ENCODE measurements at places on chromosomes 1 and 21.

GRCh38 chr1:1959840-1960479, 40.9 kb upstream of the TMEM52 start:
- DNase-seq, result peak; percentile 91

DNA sequence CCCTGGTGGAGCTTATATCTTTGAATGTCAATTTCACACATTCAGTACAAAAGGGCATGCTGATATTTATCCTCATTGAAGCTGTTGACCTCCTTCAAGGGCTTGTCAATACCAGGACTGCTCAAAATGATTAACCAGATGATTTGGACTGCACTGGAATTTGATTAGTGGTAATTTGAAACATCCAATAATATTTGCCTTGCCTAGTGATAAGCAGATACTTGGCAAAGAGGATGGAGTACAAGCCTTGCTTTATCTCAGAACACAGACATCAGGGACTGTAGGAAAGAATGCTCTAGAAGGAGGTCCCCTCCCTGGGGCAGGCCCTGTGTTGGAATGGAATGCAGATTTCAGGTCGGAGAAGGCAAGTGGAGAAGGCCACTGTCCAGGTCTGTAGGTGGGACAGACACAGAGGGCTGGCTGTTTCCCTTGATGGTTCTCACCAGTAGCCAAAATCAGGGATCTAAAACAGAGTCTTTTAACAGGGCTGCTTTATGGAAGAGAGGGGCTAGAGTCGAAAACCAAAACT, 64.8 kb upstream of the ZNF648 start:
- no peak for DNase-seq

DNA sequence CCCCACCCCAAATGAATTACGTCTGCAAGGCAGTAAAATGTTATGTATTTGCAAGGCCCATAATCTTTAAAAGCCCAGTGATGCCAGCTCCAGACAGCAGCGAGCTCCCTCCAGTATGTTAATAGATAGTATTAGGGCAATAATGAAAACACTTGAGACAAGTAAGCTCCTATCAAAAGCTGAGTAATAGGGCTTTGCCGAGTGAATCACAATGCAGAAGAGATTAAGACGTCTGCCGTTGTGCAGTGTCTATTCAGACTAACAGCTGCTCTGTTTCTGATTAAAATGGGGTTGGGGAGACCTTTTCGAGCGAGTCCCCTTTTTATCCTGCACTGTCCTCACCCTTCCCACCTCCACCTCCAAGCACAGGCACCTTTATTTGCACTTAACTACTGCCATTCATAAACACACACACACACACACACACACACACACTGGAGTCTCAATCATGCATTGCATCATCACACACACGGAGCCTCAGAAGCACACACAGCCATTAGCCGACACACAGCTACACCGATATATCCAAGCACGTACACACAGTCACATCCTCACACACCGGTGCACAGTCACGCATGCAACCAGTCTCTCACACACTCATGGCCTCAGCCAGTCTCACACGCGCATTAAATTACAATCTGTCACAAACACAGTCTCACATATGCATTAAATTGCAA, 46.0 kb upstream of the FOXO6 start:
- DNase-seq, result no peak

GRCh38 chr1:77697441-77697840, 15.0 kb upstream of the ZZZ3 start:
- DNase-seq, result no peak

DNA sequence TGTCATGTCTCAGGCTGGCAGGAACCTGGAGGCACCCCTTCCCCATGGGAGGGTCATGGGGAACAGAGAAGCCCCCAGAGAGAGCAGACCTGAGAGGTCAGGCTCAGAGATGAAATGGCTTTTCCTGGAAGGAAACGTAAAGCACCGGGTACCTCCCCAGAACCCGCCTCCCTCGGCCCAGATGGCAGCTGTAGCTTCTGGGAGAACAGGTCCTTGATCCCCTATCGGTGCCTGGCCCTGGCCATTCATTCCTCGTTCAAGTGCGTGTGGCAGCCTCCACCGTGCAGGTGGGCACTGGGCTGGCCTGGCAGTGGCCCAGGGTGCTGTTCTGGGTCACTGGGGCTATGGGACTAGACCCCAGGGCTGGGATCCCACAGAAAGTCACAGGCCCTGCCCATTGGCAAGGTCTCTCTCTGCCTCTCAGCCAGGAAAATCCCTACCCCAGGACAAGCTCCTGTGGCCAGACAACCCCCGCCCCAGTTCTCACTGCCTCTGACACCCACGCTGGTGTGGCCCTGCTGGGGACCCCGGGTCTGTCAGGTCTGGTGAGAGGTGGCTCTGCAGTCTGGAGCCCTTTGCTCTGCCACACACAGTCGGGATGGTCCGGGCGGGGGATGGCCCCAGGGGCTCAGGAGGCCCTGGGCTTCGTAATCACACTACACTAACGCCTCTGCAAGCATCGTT, 183.2 kb upstream of the VAMP3 start:
- no peak for DNase-seq

GRCh38 chr21:44090325-44090724, 16.9 kb upstream of the PWP2 start:
- DNase-seq, result no peak

DNA sequence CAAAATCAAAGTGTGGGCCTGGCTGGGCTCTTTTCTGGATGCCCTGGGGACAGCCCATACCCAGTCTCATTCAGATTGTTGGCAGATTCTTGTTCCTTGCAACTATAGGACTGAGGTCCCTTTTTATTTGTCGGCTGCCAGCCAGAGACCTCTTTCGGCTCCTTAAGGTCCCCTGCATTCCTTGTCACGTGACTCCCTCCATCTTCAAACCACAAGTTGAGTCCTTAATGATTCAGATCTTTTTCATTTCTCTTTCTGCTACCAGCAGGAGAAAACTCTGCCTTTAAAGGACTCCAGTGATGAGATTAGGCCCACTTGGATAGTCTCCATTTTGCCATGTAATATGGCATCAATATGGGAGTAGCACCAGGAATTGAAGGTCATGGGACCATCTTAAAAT, 48.6 kb downstream of the PATJ start:
- no peak for DNase-seq

DNA sequence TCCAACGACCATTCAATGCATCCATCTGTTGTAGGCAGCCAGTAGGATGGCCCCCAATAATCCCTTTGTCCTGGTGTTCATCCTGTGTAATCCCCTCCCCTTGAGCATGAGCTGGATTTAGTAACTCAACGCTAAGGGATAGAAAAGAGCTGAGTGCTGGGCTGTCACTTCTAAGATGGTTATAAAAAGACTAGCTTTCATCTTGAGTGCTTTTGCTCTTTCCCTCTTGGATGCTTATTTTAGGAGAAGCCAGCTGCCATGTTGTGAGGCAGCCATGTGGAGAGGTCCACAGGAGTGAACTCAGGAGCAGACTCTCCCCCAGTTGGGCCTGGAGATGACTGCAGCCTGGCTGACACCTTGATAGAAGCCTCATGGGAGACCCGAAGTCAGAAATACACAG, 401.5 kb downstream of the VAV3 start:
- DNase-seq, result no peak

GRCh38 chr1:231021540-231022031, 18.5 kb downstream of the FAM89A start:
- no peak for DNase-seq

- DNase-seq, result no peak
Observed at GRCh38 chr1:61220536-61220935, 138.2 kb downstream of the NFIA start.

- no peak for DNase-seq
Observed at GRCh38 chr1:101088431-101088830, 62.8 kb upstream of the DPH5 start.

DNA sequence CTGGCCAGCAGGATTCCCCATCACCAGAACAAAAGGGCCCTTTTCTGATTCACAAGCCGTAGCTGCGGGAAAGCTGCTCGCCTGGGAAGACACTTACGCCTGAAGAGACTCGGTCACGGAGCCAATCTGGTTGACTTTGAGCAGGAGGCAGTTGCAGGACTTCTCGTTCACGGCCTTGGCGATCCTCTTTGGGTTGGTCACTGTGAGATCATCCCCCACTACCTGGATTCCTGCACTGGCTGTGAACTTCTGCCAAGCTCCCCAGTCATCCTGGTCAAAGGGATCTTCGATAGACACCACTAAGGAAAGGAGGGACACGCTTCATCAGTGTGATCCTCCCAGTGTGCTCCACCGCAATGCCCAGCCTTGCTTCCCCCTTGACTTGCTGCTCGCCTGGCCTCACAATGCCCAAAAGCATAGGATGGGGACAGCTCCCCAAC, 14.7 kb downstream of the ENO1 start:
- DNase-seq, result no peak

DNA sequence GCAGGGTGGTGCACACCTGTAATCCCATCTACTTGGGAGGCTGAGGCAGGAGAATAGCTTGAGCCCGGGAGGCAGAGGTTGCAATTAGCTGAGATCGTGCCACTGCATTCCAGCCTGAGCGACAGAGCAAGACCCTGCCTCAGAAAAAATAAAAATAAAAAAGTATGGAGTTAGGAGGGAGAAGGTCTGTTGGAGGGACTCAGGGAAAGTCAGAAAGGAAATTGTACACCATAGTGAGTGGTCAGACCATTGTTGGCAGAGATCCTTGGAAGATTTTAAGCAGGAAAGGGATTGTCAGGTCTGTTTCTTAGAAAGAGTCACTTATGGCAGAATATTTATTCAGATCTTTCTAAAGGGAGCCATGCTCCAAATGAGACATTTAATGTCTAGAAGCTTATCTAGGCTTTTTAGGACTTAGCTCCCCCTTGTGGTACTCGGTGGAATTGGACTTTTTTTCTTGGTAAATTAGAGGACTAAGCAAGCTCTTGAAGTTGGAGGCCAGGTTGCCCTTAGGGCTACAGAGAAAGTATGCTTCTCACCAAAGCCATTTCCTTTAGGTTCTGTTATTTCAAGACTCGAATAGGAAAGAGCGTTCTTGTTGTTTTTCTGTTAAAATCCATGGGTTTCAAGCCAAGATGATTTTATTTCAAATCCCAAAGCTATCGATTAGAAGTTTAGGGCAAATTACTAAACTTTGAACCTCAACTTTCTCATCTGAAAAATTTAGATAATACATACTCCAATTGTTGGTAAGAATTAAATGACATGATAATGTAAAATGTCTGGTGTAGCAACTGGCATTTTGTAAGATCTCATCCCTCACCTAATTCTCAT, 16.5 kb downstream of the MIA3 start:
- DNase-seq, result peak; percentile 33

DNA sequence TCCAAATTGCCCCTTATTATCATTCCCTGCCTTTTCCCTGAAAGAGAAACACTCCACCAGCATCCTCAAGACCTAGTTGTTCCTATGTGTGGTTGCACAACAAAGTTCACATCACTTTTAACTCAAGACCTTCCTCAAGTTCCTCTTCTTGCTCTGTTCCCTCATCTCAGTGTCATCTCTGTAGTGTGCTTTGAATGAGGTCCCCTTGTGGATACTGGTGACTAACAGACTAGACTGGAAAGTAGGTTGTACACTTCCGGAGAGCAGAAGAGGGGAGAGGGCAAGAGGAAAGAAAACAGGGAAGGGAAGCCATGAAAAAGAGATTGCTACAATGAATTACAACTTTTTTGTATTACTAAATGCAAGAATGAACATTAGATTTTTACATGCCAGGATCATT, 853.8 kb downstream of the USP25 start:
- no peak for DNase-seq

GRCh38 chr1:233066087-233066486, 115.7 kb downstream of the NTPCR start:
- DNase-seq, result no peak

GRCh38 chr1:47002211-47002610, 21.3 kb upstream of the CYP4X1 start:
- no peak for DNase-seq

DNA sequence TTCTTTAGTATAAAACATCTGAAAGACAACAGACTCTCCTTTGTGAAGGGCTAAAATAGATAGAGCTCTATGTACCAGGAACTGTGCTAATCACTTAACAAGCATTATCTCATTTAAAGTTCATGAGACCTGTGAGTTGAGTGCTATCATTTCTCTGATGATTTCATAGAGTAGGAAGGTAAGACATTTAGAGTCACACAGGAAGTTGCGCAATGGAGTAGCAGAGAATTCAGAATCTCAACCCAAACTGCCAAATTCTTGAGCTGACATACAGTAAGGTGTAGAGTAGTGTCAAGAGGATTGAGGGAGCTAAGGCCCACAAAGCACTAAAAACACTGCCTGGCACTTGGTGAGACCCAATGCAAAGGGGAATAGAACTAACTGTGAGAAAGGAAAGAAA, 384.3 kb downstream of the NTNG1 start:
- DNase-seq, result no peak

- DNase-seq, result peak; percentile 37
Observed at GRCh38 chr1:12230549-12231275, 882 bp downstream of the VPS13D start.

- DNase-seq, result no peak
Observed at GRCh38 chr1:220889333-220889732, 10.1 kb downstream of the HLX start.

DNA sequence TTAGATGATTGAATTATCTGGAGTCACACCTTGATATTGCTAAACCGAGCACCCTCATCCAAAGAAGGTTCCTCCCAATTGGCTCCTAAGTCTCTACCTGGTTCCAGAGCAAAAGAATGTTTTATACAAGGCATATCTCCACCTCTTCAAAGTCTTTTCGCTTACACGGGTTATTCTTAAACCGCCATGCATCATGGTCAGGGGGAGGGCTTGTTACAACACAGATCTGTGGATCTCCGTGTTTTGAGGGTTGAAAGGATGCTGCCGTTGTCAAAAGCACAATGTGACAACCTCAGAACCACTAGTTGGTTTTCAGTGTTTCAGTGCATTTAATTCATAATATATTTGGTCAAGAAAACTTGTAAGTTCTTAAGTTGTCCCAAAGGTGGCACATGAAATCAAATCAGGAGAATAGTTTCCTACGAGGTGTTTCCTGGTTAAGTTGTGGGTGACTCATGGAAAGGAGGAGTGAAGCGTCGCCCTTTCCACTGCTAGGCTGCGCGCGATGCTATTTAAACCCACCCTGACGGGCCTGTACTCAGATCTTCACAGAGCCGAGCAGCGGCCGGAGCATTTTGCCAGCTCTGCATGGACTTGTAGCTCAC, 1531.6 kb upstream of the TPTE start:
- DNase-seq, result no peak

Data from activated T-cell treated with anti-CD3 and anti-CD28 coated beads, Interleukin-2, amount 50 U/mL, for 48 hours (primary cell).